ENCODE measurements at places on chromosomes 1 and 21.

- peak; percentile 25 for DNase-seq
These were observed 96.9 kb upstream of the AKT3 start for GRCh38 chr1:243946946-243947345.

DNA sequence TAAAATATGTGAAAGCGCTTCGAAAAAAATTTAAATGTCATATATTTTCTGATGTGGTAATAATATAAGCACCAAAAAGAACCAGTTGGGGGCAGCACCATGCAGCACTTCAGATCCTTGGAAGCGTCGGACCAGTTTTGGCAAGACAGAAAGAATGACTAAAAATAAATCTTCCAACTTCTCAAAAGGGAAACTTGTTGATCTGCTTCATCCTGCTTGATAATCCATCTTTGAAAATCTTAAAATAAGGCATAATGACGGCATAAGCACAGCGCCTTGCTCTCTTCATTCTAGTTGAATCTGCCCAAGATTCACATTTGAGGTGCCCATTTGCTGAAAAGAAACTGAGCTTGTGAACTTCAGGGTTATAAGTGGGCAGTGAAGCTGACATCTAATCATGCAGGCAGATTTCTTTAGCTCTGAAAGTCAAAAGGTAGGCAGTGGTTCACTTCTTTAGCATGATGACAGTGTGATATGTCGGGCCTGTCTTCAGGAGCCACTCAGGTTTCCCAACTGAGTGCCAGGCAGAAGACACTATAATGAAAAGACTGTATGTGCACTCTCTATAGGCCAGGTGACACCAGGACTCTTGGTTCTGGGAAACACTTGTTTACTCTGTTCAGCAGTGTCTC lies 19.8 kb upstream of the MUTYH start:
- peak; percentile 78 for DNase-seq

DNA sequence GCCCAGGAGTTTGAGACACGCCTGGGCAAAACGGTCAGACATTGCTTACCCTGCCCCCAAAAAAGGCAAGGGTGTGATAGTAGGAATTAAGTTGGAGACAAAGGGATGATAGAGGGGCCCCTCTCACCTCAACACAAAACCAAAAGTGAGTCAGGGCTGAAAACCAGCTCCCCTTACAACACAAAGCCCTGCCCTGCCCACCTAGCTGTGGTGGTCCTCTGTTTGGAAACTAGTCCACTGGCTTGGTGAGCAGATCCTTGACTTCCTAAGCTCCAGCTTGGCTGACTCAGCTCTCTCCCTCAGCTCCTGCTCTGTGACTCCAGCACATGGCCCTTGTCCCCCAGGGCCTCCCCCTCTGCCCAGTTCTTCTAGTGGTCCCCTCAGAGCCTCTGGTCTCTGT lies 603.8 kb downstream of the PTPRC start:
- no peak for DNase-seq

DNA sequence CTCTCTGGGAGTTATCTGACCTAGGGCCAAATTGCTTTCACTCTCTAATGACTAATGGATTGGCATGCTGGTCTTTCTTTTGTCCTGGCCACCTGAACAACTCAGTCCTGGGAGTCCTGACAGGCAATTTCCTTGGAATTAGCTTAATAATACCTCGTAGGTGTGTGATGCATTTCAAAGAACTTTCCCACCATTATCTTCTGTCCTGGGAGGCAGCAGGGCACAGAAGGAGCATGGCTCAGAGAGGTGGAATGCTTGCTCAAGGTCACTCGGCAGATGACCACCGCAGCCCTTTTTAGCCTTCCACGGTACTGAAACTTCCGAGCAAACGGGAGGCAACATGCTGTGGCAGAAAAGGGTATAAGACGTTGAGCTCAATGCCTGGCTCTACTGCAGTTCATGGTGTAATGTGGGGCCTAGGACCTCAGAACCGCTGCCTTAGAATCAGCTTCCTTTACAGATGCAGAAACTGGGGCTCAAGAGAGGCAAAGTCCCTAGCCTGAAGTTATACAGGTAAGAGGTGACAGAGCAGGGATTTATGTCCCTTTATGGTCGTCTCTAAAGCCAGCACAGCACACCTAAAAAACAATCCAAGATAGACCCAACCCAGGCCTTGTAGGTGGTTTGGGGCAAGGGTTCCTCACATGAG lies 3.2 kb downstream of the ID3 start:
- peak; percentile 68 for DNase-seq

DNA sequence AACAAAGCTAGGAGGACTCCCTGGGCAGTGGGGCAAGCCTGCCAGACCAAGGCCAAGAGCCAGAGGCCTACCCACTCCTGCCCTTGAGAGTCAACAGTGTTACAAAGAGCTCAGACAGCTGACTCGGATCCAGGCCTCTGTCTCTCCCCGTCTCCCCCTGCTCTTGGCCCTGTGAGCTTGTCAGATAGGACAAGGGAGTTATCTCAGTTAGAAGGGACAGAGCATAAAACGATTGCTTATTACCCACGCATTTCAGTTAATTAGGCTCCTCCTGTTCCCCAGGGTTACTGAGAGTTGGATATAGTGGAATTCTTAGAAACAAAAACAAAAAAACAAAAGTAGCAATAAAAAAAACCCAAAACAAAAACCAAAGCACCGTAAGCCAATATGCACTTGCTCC lies 1.3 kb downstream of the SLC41A1 start:
- no peak for DNase-seq

GRCh38 chr21:45004481-45005247 lies 64.8 kb downstream of the SLX9 start:
- no peak for DNase-seq

DNA sequence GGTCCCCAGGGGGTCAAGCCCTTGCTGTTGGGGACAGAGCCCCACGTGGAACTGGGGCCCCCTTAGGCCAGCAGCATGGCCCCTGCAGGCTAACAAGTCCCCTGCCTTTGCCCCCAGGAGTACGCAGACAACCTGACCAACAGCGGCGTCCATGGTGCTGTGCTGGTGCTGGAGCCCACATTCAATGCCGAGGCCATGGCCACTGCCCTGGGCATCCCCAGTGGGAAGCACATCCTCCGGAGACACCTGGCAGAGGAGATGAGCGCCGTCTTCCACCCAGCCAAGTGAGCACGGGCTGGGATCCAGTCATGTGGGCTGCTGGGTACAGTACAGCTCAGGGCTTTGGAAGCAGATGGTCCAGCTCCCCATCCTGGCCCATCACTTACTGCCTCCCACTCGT lies 49.6 kb upstream of the TMEM51 start:
- no peak for DNase-seq

GRCh38 chr1:20724364-20725188 lies 6.8 kb upstream of the KIF17 start:
- DNase-seq = no peak

DNA sequence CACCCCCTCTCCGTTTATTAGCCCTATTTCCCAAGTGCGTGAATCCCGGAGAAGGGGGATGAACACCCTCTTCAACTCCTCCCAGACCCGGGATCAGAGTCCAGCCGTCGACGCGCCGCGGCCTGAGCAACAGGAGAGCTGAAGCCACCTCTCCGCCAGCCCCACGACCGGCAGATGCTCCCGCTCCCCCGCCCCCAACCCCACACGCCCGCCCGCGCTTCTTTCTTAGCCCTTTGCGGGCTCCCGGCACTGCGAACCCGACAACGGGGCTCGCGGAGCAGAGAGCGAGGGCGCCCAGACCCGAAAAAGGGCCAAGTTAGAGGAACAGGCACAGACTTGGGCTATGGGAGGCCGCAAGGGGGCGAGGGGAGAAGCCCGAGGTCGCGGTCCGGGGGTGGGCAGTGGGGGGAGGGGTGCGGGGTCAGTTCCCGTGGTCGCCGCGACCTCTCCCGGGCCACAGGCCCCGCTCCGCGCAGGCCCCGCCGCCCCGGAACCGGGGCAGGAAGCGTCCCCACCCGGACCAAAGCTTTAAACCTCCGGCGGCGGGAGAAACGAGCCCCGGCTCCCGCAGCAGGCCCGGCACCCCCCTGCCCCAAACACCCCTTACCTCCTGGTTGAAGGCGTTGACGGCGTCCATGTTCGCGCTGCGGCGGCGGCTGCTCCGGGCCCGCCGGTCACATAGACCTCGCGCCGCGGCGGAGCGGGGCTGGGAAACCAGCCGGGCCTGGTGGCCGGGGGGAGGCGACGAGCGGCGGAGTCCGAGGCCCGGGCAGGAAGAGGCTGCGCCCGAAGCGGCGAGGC lies 662 bp downstream of the SCAF4 start:
- peak; percentile 54 for DNase-seq

DNA sequence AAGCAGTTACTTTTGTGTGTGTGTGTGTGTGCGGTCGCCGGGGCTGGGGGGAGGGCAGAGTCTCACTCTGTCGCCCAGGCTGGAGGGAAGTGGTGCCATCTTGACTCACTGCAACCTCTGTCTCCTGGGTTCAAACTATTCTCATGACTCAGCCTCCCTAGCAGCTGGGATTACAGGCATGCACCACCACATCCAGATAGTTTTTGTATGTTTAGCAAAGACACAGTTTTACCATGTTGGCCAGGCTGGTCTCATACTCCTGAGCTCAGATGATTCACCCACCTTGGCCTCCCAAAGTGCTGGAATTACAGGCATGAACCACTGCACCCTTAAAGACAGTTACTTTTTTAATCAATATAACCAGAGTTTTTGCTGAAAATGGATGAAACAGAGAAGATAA lies 207.0 kb downstream of the PTPRC start:
- no peak for DNase-seq

DNA sequence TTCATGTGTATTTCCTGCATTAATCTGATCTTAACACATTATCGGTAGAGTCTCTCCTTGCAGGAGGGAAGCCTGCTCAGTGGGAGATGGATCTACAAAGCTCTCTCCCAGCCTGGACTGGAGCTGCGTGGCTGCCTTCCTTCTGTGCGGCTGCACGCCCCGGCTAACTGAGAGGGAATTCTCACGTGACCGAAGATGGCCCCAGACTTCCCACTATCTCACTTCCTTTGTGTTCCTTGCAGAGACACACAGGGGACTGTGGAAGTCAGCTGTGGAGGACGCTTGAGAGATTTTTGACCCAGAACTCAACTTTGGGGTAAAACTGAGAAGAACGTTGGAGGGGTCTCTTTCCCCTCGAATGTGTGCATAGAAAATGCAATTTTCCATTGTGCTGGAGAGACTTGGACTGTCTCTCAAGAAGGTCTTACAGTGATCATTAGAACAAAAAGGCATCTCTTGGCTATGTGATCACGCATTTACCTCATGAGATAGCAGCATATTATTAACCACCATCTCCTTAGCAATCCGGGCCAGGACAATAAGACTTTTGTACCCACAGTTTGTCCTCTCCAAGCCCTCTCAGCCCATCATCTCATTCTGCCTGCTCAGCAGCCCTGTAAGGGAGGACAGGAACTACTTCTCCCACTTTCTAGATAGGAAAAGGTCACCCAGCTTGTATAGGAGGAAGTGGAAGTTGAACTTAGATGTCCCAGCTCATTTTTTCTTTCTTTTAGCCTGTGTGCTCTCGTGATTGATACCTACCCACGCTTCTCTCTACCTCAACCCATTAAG lies 49.3 kb upstream of the TARBP1 start:
- DNase-seq = no peak

DNA sequence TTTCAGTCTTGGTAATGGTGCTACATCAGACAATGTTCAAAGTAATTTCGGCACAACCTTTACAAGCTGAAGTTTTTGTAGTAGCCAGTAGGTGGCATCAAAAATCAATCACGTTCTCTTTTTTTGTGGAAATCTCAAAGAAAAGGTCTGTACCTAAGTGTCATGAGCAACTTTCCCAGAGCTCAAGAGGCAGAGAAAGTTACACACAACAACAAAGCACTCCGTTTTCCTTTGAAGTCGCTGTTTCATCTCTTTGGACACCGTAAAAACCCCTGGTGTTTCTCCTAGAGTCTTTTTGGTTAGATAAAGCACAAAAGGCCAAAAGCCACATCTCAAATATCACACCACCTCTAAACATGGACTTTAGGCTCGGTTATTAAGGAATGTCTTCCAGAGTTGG lies 131.6 kb downstream of the LHX8 start:
- DNase-seq = peak; percentile 45

GRCh38 chr1:118627435-118627834 lies 360.7 kb downstream of the TBX15 start:
- DNase-seq = no peak

DNA sequence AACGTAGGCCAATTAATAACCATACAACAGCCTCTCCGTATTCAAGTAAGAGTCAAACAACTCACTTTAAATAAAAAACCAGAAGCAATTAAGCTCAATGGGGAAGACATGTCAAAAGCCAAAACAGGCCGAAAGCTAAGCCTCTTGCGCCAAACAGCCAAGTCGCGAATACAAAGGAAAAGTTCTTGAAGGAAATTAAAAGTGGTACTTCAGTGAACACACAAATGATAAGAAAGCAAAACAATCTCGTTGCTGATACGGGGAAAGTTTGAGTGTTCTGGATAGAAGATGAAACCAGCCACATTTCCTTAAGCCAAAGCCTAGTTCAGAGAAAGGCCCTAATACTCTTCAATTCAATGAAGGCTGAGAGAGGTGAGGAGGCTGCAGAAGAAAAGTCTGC lies 53.4 kb downstream of the SIPA1L2 start:
- DNase-seq = no peak

- no peak for DNase-seq
These were observed 369.1 kb downstream of the RGS7 start for GRCh38 chr1:240987928-240988327.

- DNase-seq = peak; percentile 35
These were observed 20.4 kb downstream of the H3-3A start for GRCh38 chr1:226082959-226083301.

DNA sequence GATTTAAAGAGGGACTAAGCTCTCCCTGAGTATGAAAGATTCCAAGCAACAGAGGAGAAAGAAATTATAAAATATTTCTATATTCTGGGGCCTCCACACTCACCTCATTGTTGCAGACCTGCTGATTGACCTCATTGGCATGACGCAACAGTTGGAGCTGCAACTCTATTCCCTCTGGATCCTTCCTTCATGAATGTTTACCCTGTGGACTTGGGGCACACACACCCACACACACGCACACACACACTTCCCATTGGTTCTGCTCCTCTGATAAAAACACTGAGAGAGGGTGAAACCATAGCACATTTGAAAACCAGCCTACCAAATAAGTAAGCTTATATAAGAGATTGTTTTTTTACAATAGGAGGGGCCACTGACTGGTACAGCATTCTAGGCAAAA lies 159.1 kb downstream of the BRINP2 start:
- DNase-seq = no peak

- DNase-seq = peak; percentile 79
These were observed at the start of gene SLC22A15 for GRCh38 chr1:115976062-115976920. TSS of gene SLC22A15 (plus strand) at chr1:115976513. CDS start at chr1:115976628, 115 bp downstream.

GRCh38 chr21:42526379-42526727 lies 12.7 kb downstream of the SLC37A1 start:
- no peak for DNase-seq

DNA sequence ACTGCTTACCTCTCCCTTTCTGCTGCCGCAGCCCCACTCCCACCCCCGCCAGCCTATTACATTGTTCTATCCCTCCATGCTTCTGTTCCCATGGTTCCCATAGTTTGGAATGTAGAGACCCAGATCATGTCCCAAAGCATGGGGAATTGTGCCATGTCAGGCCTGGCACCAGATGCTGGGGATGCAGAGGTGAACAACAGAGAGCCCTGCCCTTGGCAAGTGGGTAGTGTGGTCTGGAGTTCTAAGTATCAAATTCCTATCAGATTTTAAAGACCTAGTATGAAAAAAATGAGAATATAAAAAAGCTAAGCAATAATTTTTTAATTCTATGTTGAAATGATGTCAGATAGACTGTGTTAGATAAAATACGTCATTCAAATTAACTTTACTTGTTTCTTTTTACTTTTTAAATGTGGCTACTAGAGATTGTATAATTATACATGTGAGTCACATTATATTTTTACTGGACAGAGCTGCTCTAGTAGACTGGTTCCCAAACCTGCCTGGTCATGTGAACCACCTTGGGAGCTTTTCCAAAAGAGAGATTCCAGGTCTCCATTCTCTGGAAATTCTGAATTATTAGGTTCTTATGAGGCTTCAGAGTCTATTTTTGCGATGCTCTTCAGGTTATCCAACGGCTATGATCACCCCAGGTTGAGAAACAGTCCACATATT lies 113.0 kb upstream of the DAB1 start:
- DNase-seq = no peak

Data from GM12865 (cell line).